ENCODE measurements at places on chromosomes 5 and 9.

GRCh38 chr5:68682400-68683160 lies 411.2 kb upstream of the SLC30A5 start:
- DNase-seq: no peak

- DNase-seq: no peak
These were observed 7.1 kb downstream of the STK10 start for GRCh38 chr5:172180936-172181335.

GRCh38 chr5:61293071-61293470 lies 39.0 kb upstream of the ZSWIM6 start:
- no peak for DNase-seq

GRCh38 chr5:32531885-32532520 lies 53.4 kb upstream of the SUB1 start:
- no peak for DNase-seq

GRCh38 chr5:79716839-79717238 lies 27.2 kb downstream of the CMYA5 start:
- no peak for DNase-seq

DNA sequence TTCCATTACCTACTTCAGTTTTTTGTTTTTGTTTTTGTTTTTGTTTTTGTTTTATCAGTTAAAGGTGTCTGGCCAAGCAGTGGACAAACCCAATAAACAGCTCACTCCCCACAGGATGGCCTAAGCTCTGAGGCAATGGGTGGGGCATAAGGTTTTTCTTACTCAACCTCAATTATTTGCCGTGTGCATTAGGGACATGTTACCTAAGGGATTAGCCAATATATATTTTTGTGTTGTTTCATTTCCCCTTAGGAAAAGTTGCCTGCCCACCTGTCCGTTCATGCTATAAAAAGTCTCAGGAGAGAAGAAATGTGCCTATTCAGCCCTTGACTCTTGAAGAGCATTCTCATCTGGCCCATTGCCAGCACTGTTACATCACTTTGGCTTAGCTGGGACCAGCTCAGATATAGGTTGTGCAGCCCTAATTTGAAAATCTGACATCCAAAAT lies 7.3 kb downstream of the SH3RF2 start:
- no peak for DNase-seq

- no peak for DNase-seq
These were observed 446.4 kb upstream of the CCNG1 start for GRCh38 chr5:162990856-162991497.

GRCh38 chr5:60362158-60362557 lies 337.8 kb downstream of the DEPDC1B start:
- no peak for DNase-seq

DNA sequence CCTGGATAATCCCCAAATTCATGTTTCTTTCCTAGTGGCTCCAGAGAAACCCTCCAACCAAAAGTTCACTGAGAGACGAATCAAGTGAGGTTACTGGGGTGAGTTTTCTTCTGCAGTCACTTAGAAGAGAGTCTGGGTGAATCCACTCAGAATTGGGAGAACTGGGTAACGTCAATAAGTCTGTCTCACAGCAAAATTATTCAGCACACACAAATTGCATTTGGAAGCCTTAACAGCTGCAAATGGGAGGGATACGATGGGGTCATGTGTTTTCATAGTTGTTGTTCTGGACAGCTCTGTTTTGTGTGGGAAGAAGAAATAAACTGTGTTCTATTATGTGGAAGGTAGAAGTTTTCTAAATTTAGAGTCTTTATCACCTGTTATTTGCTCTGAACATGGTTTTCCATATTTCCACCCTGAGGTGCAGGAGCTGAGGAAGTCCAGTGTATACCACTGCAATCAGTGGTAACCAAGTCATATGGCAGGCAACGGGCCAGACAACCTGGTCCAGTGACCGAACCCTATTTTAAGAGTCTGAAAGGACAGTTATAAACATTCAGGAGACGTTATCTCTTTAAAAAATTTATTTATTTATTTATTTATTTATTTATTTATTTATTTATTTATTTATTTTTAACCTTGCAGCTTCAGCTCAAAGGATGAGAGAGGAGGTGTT lies 21.9 kb downstream of the MARCHF3 start:
- no peak for DNase-seq

GRCh38 chr5:133273661-133274596 lies 222.1 kb downstream of the HSPA4 start:
- no peak for DNase-seq

DNA sequence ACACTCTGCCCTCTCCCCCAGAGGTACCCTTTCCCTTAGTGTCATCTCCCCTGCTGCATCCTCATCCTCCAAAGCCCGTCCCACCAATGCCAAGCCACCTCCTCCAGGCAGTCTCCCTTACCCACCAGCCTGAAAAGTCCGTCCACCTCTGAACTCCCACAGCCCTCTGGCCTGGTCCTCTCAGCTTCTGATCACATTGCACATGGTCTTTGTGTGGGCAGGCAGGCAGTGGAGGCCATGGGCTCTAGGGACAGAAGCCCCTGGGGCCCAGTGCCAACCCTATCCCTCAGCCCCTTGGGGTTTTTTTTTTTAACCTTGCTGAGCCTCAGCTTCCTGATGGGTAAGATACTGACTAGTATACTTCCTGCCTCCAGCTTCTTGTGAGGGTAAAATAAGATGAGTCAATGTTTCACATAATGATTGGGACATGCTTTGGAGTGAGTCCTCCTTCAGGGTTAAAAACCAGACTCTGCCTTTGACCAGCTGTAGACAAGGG lies 19.4 kb downstream of the CSF1R start:
- DNase-seq: peak; percentile 43

GRCh38 chr5:179378441-179379271 lies 33.4 kb upstream of the ADAMTS2 start:
- DNase-seq: peak; percentile 63

DNA sequence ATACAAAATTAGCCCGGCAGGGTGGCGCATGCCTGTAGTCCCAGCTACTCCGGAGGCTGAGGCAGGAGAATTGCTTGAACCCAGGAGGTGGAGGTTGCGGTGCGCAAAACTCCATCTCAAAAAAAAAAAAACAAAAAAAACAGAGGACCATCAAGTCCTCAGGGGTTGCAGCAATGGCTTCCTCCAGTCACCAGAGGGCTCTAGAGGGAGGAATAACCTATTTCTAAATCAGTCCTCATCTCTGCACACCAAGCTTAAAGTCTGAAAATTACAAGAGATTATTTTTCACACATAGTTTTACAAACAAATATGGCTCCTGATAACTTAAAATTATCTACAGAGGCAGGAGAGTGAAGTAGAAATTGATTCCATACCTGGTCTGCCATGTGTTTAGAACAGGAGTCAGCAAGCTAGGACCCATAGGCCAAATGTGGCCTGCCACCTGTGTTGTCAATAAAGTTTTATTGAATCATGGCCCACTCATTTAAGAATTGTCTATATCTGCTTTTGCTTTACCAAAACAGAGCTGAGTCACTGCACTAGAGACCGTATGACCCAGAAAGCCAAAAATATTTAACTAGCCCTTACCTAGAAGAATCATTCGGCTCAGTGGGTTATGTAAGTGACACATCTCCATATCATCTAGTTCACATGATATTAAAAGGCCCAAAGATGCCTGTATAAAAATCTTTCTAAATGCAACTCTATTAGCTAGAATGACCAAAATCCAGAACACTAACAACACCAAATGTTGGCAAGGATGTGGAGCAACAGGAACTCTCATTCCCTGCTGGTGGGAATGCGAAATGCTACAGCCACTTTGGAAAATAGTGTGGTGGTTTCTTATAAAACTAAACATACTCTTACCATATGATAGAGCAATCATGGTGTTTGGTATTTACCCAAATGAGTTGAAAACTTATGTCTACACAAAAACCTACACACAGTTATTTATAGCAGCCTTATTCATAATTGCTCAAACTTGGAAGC lies 207.7 kb downstream of the FRMD3 start:
- DNase-seq: no peak

GRCh38 chr5:37088009-37088408 lies 161.2 kb downstream of the CPLANE1 start:
- DNase-seq: no peak

GRCh38 chr5:174319551-174319950 lies 274.0 kb downstream of the NSG2 start:
- no peak for DNase-seq

GRCh38 chr9:71279151-71279739 lies 157.8 kb upstream of the TRPM3 start:
- DNase-seq: no peak

- DNase-seq: no peak
These were observed 17.9 kb upstream of the GPX8 start for GRCh38 chr5:55141945-55142690.

- no peak for DNase-seq
These were observed 5.1 kb downstream of the ITGA2 start for GRCh38 chr5:52994266-52994665.

DNA sequence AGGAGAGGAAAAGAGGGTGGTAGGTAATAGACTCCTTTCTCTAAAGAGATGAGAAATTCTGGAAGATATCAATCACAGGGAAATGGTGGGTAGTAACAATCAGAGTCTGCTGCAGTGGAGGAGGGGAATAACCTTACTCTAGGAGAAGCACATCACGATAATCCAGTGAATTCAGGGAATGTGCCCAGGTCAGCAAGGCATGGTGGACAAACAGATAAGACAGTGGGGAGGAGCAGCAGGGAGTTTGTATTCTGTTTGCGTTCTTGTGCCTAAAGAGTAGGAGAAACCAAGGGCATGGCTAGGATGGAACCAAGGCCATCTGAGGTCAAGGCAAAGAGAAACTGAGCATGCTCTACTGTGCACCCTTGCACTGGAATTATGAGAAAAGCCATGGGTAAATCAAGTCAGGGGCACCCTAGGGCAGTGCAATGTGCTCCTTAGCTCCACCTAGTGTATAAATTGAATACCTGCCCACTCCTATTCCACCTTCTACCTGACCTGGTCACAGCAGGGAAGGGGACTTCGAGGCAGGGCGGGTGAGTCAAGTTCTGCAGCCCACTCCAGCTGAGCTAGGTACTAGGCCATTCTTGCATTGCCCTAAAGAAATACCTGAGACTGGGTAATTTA lies 31.6 kb downstream of the RETREG1 start:
- no peak for DNase-seq

GRCh38 chr9:133073086-133074014 lies 11.6 kb downstream of the CEL start:
- DNase-seq: no peak

- DNase-seq: no peak
These were observed 9.0 kb upstream of the ZSWIM6 start for GRCh38 chr5:61322738-61323725.

- peak; percentile 1 for DNase-seq
These were observed 199.3 kb upstream of the PDE4D start for GRCh38 chr5:60092671-60093422.

Measured in AG09309 (cell line).